ENCODE measurements at places on chromosomes 12 and 14. TPM values are rescaled to one million over a fixed set of nuclear protein-coding genes. Genes with fewer than 3 reads are reported as not detected.

Gene PRH1
- 19.0 TPM for total RNA-seq

Gene KRT5
- 15.8 TPM for total RNA-seq

Gene SOCS2
- 26.2 TPM for total RNA-seq

Gene FOXN4
- total RNA-seq = not detected

Gene KRT8
- total RNA-seq = 1,376 TPM

Gene CD163L1
- 0.84 TPM for total RNA-seq

Gene LAG3
- 0.52 TPM for total RNA-seq

Gene IFNG-AS1
- total RNA-seq = not detected

Gene DACT1
- 19.6 TPM for total RNA-seq

Gene CHST11
- 5.2 TPM for total RNA-seq

Gene PZP
- total RNA-seq = 0.08 TPM

DNA sequence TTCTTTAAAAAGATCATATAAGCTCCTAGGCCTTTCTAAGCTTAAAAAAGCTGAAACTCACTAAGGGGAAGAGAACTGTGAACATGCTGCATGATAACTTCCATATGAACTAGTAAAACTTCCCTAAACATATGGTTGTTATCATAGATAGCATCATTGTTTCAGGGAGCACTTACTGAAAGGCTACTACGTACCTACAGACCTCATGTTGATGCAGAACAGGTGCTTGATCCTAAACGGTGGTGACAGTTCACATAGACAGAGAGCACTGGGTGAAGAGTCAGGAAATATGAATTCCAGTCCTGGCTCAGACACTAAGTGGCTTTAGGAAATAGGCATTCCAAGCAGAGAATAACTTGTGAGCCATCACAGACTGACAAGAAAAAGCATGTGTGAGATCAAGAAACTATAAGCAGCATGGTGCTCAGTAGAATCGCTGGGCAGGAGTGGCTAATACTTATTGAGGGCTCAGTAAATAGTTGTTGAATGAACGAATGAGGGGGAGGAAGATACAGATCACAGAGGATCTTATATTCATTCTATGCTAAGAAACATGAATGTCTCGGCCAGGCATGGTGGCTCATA, 78.4 kb upstream of the NUDT4 start:
- no peak for DNase-seq

DNA sequence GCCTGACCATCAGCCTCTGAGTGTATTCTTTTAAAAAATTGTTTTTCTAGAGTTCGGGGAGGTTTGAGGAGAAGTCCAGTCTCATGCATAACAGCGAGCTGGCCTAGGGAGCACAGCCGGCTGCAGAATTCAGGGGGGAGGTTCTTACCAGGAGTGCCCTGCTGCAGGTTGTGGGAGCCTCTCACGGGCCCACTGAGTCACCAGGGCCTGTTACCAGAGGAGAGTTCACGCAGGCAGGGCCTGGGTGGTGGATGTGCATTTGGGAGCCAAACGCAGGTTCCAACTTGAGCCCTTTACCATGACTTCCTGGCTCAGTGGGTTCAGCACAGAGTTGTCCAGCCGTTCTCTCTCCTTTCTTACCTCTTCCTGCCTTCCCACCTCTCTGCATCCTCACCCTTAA, 14.4 kb downstream of the CD9 start:
- DNase-seq = no peak

DNA sequence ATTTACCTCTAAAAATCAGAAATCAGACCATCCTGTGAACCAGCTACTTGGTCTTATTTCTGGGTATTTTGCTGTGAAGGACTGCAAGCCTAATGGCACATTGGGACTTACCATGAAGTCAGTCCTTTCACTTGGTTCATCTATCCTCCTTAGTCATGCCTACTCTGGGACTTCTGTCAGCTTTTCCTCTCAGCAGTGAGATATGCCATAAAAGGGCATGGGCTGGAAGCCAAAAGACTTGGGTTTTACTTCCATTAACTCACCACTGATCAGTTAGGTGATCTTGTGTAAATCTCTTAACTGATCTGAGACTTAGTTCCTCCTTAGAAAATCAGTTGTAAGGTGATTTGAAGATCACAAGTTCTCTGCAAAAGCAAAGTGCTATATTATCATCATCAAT, 116.5 kb downstream of the PAH start:
- no peak for DNase-seq

GRCh38 chr12:25245491-25245890, 5.2 kb downstream of the KRAS start:
- no peak for DNase-seq

DNA sequence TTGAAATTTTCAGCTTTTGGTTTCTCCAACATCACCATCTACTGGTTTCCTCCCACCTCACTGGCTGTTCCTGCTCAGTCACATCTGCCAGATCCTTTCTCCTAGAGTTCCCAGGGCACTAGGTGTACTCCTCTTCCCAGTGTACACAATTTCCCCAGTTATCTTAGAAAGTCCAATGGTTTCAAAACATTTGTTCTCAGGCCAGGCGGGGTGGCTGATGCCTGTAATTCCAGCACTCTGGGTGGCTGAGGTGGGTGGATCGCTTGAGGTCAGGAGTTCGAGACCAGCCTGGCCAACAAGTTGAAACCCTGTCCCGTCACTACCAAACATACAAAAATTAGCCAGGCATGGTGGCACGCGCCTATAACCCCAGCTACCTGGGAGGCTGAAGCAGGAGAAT, 60.7 kb downstream of the SPPL3 start:
- no peak for DNase-seq

GRCh38 chr14:33675415-33676130, 275.3 kb downstream of the EGLN3 start:
- no peak for DNase-seq

DNA sequence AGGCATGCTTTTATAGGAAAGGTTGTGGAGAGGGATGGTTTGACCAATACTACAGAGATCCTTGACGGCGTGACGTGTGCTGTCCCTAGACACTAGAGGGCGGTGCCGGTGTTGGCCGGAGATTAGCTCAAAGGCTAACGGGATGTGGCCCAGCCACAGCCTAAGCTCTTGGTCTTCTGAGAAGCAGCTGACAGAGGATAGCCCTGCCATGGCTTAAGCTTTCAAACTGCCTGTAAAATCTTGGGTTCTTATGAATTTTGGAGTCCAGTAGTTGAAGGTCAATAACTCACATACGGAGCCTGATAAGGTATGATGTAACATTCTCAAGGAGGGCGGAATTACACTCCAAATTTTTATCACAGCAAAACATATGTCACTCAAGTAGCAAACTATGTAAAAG, 515.7 kb upstream of the ATXN7L3B start:
- peak; percentile 80 for DNase-seq

GRCh38 chr14:44029933-44030332, 477.1 kb downstream of the FSCB start:
- peak; percentile 42 for DNase-seq

GRCh38 chr14:64467566-64467965, 2.3 kb downstream of the AKAP5 start:
- DNase-seq = no peak

DNA sequence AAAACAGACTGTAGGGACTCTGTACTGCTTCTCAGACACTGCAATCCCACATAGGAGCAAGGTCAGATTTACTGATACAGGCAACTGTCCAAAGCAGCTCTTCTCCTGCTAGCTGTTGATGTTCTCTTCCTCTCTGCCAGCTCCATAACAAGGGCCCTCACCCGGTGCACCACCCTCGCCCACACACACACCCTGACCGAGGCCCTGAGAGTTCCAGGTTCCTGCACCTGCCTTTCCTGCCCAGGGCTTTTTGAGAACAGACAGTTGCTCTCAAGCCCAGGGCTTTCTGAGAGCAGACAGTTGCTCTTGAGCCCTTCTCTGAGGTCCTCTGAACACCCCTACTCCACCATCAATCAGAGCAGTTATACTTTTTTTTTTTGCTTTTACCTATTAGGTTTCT, 233.8 kb upstream of the GARIN6 start:
- no peak for DNase-seq

GRCh38 chr14:104111301-104112112, 26.0 kb downstream of the ASPG start:
- DNase-seq = no peak

GRCh38 chr12:62861586-62861985, 73.4 kb downstream of the PPM1H start:
- no peak for DNase-seq

- DNase-seq = peak; percentile 78
These were observed 297.9 kb upstream of the AMIGO2 start for GRCh38 chr12:47377414-47378221.

DNA sequence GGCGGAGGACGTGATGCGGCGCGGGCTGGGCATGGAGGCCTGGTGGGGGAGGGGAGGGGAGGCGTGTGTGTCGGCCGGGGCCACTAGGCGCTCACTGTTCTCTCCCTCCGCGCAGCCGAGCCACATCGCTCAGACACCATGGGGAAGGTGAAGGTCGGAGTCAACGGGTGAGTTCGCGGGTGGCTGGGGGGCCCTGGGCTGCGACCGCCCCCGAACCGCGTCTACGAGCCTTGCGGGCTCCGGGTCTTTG, 303 bp downstream of the GAPDH start:
- no peak for DNase-seq

DNA sequence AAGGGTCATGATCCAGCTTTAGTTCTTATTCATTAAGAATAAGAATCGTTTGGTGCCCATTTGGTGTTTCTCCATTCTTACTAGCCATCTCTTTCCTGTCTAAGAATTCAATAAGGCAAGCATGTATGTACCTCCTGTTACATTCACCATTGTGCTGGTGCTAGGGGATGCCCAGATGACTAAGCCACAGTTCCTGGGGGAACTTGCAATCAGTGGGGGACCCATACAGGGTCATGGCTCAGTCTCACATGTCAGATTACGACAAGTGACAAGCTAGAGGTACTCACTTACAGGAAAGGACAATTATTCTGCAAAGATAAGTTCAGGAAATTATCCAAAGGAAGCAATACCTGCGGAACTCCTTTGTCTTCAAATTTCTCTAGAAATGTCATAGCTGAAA, 125.4 kb downstream of the STXBP6 start:
- no peak for DNase-seq
